Neural crest cell (in vitro differentiated cells): ENCODE measurements at places on chromosomes 11 and 22. TPM values are rescaled to one million over a fixed set of nuclear protein-coding genes. Genes with fewer than 3 reads are reported as not detected.
A peak's percentile ranks its signal among the peaks of the same experiment; 100 is the strongest.

- no peak for DNase-seq
Measured at GRCh38 chr11:104136861-104137260, 27.1 kb downstream of the PDGFD start.

GRCh38 chr11:126817523-126818450 is 182.8 kb downstream of the KIRREL3 start:
- DNase-seq: no peak

DNA sequence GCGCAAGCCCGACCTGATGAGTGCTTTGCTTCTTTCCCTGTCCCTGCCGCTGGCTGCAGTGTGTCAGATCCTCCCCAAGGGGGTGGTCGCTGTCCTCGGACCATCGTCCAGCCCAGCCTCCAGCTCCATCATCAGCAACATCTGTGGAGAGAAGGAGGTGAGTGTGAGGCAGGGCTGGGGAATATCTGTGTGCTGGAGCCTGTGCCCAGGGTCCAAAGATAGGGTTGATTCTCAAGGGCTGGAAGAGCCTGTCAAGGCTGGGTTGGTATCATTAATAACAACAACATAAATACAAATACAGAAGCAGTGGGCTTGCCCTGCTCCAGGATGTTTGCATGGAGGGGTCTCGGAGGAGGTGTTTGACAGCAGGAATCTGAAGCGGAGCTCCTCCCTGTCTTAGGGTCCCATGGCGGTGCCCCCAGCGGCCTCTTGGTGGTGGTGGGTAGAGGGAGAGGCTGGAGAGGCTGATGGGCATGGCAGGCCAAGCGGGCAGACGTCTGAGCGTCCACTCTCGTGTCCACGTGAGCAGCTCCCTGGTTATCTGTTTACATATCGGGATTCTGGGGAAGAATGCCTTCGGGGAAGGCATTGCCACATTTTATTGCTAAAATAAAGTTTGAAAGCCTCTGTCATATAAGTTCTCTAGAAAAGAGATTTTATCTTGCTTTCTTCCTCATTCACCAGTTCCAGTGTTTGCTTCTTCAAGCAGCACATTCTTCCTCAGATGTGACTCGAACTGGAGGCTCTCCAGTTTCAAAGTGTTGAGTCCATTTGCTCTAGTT is 208.4 kb upstream of the TBCEL start:
- DNase-seq: no peak

- peak; percentile 28 for DNase-seq
Measured at GRCh38 chr11:47766509-47767227, 473 bp downstream of the FNBP4 start.

DNA sequence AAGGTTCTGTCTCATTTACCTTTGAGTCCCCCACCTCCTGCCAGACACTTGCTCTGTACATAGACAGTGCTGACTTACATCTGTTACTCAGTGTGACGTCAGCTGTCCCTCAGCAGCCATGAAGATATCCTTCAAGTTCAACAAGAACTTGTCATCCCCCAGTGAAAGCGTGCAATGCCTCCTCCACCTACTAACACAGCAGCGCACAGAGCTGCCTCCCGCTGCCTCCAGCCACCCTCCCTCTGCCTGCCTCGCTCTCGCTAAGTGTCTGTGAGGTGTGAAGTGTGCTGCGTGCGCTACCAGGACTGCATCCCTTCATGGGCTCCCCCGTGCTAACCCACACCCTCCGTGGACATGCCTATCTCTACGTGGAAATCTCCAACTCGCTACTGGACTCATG is 621.4 kb downstream of the BRD1 start:
- DNase-seq: no peak

DNA sequence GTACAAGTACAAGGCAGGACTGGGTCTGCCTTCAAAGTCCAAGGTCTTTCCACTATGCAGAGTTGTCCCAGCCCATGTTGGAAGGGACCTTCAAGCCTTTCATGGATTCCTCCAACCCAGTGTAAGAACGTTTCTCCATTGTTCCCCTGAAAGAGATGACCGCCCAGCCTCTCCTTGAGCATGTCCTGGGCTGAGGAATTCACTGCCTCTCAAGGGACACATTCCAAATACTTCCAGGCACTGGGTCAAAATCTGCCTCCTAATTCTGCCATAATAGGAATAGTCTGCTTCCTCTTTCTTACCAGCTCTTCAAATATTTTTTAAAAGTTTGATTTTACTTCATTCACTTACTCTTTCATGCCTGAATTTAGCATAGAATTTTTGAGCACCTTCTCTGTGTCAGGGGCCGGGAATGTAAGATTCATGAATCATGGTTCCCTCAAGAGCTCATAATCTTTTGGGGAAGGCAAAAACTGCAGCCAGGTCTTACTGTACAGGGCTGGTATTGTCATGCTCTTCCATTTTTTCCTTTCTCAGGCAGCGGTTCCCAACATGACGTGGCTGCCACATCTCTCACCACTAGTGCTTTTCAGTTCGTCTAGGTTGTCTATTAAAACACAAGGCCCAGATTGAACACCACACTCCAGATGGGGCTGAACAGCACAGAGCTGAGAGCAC is 143.3 kb upstream of the TBCEL start:
- DNase-seq: no peak

DNA sequence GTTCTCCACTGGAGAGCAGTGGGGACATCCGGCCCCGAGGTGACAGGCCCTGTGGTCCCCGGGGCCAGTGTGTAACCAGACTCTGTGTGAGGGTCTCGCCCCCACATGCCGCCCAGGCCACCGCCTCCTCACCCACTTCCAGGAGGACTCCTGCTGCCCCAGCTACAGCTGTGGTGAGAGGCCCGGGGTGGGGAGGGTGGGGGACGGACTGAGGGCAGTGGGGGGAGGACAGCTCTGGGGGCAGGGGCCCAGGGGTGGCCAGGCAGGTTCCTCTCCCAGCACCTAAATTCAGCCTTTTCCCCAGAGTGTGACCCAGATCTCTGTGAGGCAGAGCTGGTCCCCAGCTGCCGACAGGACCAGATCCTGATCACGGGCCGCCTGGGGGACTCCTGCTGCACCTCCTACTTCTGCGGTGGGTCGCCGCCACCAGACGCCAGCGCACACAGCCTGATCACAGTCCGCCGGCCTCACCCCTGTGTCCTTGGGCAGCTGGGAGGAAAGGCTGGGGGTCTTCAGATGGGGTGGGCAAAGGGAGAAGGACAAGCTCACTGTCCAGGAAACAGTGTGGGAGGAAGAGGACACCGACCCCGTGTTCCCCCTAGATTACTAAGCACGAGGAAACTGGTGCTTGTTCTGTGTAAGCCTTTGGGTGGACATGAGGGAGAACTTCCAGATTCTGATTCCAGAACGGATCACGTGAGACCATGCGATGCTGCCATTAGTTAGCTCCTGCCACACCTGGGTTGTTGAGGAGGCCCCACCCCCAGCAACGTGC is 84.4 kb upstream of the MYOD1 start:
- DNase-seq: no peak

- peak; percentile 1 for DNase-seq
Measured at GRCh38 chr22:49969751-49970527, 9.4 kb downstream of the PIM3 start.

- DNase-seq: no peak
Measured at GRCh38 chr11:9839550-9839949, 175.7 kb downstream of the SWAP70 start.

DNA sequence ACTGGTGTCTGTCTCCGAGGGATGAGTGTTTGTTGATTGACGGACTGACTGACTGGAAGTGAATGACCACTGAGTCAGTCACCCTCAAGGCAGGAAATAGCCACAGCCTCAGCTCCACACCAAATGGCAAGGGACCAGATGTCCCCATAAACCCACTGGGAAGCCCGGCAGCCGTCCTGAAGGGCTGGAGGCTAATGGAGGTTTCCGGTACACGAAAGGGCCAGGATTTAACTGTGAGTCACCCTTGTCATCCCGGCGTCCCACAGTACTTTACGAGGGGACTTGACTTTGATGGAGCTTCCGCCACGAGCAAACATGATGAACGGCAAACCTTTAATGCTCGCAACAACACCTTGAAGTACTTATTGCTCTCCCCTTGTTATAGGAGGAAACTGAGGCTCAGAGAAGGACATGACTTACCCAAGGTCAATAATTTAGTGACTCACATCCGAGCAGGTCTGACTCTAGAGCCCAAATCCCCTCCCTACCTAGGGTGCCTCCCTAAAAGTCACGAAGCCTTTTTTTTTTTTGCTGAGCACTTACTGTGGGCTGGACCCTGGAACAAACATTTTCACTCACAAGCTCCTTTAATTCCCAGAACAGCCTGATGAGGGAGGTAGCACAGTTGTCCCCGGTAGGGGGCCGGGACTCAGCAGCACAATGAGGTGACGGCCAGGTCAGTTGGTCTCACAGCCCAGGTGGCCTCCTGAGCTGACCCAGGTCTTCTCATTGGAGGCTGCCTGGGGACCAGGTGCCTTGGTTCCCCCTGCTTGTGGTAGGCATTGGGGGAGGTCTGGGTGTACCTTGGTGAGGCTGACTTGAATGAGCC is 25.2 kb upstream of the GCAT start:
- no peak for DNase-seq

DNA sequence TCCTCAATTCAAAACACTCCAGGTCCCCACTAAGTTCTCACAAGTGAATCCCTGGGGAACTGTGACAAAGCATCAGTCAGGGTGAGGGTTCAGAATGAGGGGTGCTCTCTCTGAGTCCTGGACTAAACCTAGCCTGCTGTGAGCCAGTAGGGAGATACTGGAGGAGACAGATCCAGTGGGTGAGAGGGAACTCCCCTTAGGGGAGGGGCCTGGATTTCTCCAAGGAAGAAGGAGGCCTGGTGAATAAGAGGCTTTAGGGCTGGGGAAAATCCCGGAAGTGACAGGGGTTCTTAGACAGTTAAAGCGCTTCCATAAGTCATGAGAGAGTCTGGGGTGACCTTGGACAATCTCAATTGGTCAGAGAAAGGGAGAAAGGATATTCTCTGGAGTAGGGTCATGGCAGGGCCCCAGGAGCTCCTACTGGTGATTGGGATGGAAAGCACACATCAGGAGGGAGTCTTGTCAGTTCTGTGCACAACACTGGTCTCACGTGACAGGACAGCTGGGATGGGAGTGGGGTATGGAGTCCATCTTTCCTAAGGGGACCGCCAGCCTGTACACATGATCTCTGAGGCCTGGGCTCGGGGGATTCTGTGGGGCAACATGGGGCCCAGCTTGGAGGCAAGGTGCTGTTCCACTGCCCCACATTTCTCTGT is 1.5 kb downstream of the TBC1D10A start:
- no peak for DNase-seq

- DNase-seq: no peak
Measured at GRCh38 chr22:44521326-44522074, 23.5 kb upstream of the RTL6 start.

- DNase-seq: peak; percentile 30
Measured at GRCh38 chr11:114209343-114209742, 86.9 kb upstream of the NNMT start.

DNA sequence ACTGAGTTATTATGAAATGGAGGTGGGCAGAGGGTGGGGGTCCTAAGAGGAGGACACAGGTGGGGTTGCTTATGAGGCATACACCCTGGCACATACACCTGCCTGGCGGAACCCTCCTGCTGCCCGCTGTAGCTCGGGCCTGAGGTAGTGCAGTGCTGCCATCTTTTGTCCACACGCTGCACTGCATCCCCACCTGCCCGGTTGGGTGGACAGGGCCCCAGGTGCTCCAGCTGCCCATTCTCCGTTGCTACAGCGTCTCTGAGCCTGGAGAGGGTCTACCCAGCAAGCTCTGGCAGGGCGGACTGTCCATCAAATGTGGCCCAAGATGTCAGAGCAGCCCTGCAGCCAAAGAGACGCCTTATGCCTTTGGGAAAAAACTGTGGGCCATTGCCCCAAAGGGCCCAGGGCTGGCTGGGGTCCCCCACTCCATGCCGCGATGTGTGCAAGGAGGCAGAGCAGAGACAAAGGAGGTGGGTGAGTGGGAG is 131.2 kb downstream of the BUD13 start:
- peak; percentile 41 for DNase-seq

DNA sequence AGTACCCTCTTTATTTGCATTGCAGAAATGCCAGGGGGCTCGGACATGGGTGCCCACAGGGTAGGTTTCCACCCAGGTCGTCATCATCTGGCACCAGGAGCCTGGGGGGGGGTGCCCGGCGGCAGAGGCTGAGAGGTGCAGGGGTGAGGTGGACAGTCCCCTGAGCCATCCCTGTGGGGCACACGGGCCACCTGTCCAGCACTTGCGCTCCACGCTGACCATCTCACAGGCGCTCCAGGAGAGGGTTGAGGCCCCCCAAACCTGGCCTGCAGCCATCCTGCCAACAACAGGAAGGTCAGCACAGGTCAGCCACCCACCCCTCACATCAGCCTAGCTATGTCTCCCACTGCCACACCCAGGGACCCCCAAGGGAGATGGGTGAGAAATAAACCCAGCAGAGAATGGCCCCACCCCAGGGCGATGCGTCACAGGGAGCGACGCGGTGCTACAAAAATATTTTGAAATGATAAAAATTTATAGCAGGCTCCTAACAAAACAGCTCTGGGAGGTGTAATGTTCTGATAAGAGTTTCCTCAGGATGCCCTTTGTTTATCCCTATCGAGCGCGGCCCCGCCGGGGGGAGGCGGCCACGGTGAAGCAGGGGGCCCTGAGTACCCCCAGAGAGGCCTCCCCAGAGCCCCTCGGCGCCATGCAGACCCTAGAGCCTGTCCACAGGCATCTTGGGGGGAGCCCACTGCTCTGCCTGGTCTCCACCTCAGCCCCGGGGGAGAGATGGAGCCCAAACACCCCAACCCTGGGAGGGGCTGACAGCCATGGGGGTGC is 21.0 kb upstream of the GNB1L start:
- DNase-seq: no peak

GRCh38 chr11:64348383-64349024 is 8.5 kb downstream of the CCDC88B start:
- DNase-seq: no peak

GRCh38 chr11:117930668-117931330 is 1.6 kb upstream of the TMPRSS13 start:
- no peak for DNase-seq

- DNase-seq: peak; percentile 89
Measured at GRCh38 chr11:12331239-12331874, 46.0 kb upstream of the PARVA start.

The ZMAT5 gene
- 25.3 and 26.2 TPM in 2 replicates for total RNA-seq

The OR2AT4 gene
- total RNA-seq: not detected in 2 replicates

The VSIG2 gene
- total RNA-seq: not detected in 2 replicates

The CLCF1 gene
- total RNA-seq: 0.41 and 0.68 TPM in 2 replicates

The HMOX1 gene
- total RNA-seq: 2.2 and 2.4 TPM in 2 replicates

The MPPED2 gene
- total RNA-seq: 3.1 and 3.2 TPM in 2 replicates

The LIF gene
- 0.57 and 1.1 TPM in 2 replicates for total RNA-seq

The BDNF gene
- 0.07 and 0.20 TPM in 2 replicates for total RNA-seq

The CFAP300 gene
- total RNA-seq: 6.2 and 6.4 TPM in 2 replicates

The LRRC74B gene
- total RNA-seq: not detected in 2 replicates

The SCARF2 gene
- total RNA-seq: 23.1 and 23.4 TPM in 2 replicates

The CCDC87 gene
- total RNA-seq: 0.93 and 1.1 TPM in 2 replicates
